RWPE1 (cell line): ENCODE measurements at places on chromosomes 6 and 20.

DNA sequence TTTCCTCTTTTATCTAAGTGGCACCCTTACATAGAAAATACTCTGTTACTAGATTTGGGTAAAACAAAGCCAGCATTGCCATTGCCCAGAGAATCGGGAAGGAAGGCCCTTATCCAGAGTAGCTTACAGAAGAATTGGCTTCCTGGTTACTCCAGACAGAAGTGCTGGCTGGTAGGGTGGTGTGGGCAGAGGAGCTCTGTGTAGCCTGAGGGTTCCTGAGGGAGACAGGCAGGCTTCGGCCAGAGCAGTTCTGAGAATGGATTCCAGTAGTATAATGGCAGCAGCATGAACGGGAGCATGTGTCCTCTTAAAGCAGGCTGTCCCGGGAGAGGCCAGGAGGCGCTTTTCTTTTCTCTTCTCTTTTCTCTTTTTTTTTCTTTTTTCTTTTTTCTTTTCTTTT lies 11.9 kb downstream of the CUL9 start:
- DNase-seq: no peak

DNA sequence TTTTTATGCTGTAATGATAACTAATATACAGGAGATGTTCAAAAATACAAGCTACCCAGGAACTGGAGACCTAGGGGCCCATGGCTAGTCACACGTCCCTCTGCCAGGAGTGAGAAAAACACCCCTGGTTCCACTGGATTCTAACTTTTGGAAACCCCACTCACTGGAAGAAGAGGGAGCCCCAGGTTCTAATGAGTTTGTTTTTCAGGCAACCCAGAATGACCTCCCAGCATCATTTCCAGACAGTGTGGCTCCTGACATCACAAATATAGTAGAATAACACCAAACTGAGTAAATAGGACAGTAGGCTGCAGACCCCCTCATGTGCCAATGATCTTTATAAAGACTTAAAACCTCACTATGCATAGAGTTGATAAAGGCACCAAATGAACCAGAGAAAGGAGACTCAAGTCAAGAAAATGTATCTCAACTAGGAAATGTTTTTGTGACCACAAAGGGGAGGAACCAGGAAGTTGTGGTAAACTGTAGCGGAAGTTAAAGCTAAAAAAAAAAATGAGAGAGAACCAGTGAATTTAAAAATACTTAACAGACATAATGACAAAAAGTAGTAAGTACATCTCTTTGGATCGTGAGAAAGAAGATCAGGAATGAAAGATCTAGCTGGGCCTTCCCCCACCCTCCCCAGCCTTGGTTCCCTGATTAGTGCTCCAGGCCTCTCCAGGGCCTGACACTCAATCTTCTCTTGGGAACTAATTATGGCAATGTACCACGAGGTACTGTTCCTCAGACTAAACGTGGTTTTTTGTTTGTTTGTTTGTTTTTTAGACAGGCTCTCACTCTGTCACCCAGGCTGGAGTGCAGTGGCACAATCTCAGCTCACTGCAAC lies 19.8 kb downstream of the HLA-E start:
- no peak for DNase-seq

GRCh38 chr6:157063176-157063905 lies 260.0 kb downstream of the TMEM242 start:
- peak; percentile 13 for DNase-seq

- DNase-seq: peak; percentile 61
Observed at GRCh38 chr20:3239867-3240775, 1.1 kb upstream of the SLC4A11 start.

GRCh38 chr20:51058017-51058416 lies 35.1 kb upstream of the KCNG1 start:
- no peak for DNase-seq

DNA sequence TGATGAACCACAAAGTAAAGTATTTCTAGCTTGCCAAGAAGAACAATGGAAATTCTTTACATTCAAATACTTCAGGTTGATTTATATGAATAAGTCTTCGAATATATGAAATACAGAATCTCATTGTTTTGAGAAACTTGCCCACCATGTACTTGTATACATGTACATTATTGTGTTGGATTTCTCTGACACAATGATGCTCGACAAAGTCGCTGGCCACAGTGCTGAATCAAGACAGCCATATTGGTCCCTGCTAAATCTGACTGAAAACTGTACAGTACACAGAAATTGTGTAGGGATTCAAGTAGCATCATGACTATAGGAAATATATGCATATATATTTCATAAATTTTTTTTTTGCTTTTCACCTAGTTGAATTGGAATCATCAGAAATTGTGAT lies 13.1 kb upstream of the LIN28B start:
- DNase-seq: no peak

GRCh38 chr6:113588646-113589045 lies 268.5 kb upstream of the MARCKS start:
- no peak for DNase-seq

DNA sequence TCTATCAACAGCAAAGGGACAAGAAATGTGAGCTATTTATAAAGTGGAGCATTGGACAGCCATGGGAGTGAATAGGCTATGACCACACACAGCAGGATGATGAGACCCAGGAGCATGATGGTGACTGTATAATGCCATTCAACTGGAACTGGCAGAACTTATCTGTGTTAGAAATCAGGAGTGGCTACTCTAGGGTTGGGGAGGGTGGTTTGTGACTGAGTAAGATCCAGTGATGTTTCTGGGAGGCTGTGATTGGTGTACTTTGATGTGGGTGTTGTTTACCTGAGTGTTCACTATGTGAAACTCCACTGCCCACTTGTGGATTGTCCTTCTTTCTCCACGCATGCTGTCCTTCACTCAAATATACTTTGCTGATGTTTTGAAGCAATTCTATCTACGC lies 11.5 kb upstream of the HLA-B start:
- DNase-seq: no peak

- DNase-seq: no peak
Observed at GRCh38 chr20:59736366-59736765, 132.0 kb downstream of the PHACTR3 start.

- DNase-seq: no peak
Observed at GRCh38 chr6:139330826-139331500, 39.2 kb upstream of the TXLNB start.

GRCh38 chr20:15241681-15242080 lies 904.3 kb upstream of the FLRT3 start:
- DNase-seq: no peak

DNA sequence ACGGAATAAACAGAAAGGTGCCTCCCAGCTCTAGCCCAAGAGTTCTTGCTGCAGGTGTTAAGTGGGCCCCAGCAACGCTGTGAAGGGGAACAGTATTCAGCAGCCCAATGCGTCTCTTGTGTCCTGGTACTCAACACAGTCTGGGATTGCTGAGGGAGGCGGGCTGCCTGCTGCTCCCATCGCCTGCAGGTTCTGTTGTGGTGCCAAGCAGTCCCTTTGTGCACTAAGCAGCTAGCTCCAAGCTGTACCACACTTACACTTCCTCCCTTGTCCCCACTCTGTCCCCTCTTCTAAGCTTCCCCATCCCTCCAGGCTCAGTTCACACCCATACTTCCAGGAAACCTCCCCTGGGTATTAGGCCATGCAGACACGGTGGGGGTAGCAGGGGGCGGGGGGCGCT lies 92.7 kb downstream of the AGPAT4 start:
- DNase-seq: no peak

GRCh38 chr20:8720089-8720488 lies 348.8 kb upstream of the PLCB4 start:
- DNase-seq: no peak
